ENCODE measurements at places on chromosomes 1 and 21. TPM values are rescaled to one million over a fixed set of nuclear protein-coding genes. Genes with fewer than 3 reads are reported as not detected.

The AADACL4 gene
- not detected for total RNA-seq

The LCK gene
- not detected for total RNA-seq

The CSF3R gene
- not detected for total RNA-seq

DNA sequence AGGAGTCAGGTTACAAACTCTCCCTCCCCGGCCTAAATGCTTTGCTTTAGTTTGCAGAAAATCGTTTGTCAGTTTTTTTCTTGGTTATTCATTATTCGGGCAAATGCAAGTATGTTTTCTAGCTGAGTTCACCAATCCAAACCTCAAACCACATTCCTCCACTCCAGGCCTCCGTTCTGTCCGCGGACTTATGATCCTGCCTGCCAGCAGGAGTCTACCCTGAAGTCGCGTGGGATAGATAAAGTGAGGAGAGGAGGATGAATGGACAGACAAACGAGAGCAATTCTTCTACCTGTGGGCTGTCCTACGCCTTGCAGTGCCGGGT, 1.3 kb downstream of the ADAMTS1 start:
- H3K27me3 ChIP-seq = no peaks in the 10 kb centered on the region
- peak overlapping the region; percentile 96 for H3K4me3 ChIP-seq
- peaks cover 52% of the 10 kb centered on the region for H3K4me1 ChIP-seq
- H3K36me3 ChIP-seq = peaks cover 24% of the 10 kb centered on the region
- H3K27ac ChIP-seq = peak overlapping the region; percentile 100
- DNase-seq = no peak

- peak overlapping the region; percentile 99 for H3K27ac ChIP-seq
- no peaks in the 10 kb centered on the region for H3K36me3 ChIP-seq
Observed at GRCh38 chr1:19438516-19439195, 46.7 kb downstream of the CAPZB start.

GRCh38 chr1:103469801-103470200, 55.7 kb upstream of the RNPC3 start:
- no peak for DNase-seq
- H3K4me1 ChIP-seq = no peaks in the 10 kb centered on the region
- H3K36me3 ChIP-seq = peaks cover 4% of the 10 kb centered on the region
- H3K27ac ChIP-seq = no peak overlapping the region
- no peaks in the 10 kb centered on the region for H3K27me3 ChIP-seq

- peaks cover 44% of the 10 kb centered on the region for H3K4me1 ChIP-seq
- H3K36me3 ChIP-seq = no peaks in the 10 kb centered on the region
- H3K27me3 ChIP-seq = no peaks in the 10 kb centered on the region
- DNase-seq = no peak
- H3K4me3 ChIP-seq = no peak overlapping the region
Observed at GRCh38 chr1:9410737-9411297, 118.1 kb downstream of the SPSB1 start.

DNA sequence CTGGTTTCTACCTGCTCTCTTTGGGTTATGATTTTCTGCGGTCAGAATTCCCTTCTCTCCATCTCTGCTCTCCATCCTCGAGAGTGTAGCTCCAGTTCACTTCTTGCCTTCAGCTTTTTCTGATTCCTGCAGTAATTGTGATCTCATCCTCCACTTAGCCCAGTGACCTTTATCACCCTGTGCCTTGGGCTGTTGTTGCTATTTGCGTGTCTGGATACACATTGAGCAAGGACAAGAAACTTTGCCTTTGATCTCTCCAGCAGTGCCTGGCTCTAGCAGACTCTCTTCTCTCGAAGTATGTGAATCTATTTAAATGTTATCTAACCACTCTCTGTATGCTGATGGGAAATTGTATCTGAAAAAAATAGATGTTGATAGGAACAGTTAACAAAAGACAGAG, 76.4 kb upstream of the MARK1 start:
- H3K36me3 ChIP-seq = no peaks in the 10 kb centered on the region
- H3K27ac ChIP-seq = no peak overlapping the region

- peaks cover 5% of the 10 kb centered on the region for H3K36me3 ChIP-seq
- H3K4me1 ChIP-seq = peaks cover 77% of the 10 kb centered on the region
- no peaks in the 10 kb centered on the region for H3K27me3 ChIP-seq
- DNase-seq = peak; percentile 66
- H3K4me3 ChIP-seq = peak overlapping the region; percentile 92
Observed at GRCh38 chr1:61083013-61083806, 849 bp downstream of the NFIA start.

DNA sequence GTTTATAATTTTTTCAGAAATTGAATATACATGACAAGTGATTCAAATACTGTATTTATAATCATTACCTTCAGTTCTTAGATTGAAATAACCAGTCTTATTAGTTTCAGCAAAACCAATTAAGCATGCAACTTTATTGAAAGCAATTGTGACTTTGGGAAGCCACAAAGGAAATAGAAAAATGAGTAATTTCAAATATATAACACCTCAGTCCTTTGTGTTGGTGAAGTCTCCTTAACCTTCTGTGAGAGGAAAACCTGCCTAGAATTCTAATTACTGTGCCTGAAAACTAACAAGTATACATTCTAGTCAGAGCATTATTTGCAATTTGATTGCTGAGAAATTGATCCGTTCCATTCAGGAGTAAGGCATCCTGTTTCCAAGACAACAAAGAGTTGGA, 95.8 kb downstream of the S1PR1 start:
- H3K4me1 ChIP-seq = no peaks in the 10 kb centered on the region
- no peak overlapping the region for H3K4me3 ChIP-seq
- H3K27ac ChIP-seq = no peak overlapping the region
- peaks cover 15% of the 10 kb centered on the region for H3K27me3 ChIP-seq
- no peaks in the 10 kb centered on the region for H3K36me3 ChIP-seq

GRCh38 chr1:178552856-178553255, 39.9 kb downstream of the TEX35 start:
- DNase-seq = no peak
- no peaks in the 10 kb centered on the region for H3K27me3 ChIP-seq
- no peak overlapping the region for H3K27ac ChIP-seq
- H3K4me1 ChIP-seq = no peaks in the 10 kb centered on the region
- H3K4me3 ChIP-seq = no peak overlapping the region

GRCh38 chr1:204731985-204732575, 46.5 kb upstream of the LRRN2 start:
- DNase-seq = no peak
- no peak overlapping the region for H3K27ac ChIP-seq
- H3K4me1 ChIP-seq = no peaks in the 10 kb centered on the region

DNA sequence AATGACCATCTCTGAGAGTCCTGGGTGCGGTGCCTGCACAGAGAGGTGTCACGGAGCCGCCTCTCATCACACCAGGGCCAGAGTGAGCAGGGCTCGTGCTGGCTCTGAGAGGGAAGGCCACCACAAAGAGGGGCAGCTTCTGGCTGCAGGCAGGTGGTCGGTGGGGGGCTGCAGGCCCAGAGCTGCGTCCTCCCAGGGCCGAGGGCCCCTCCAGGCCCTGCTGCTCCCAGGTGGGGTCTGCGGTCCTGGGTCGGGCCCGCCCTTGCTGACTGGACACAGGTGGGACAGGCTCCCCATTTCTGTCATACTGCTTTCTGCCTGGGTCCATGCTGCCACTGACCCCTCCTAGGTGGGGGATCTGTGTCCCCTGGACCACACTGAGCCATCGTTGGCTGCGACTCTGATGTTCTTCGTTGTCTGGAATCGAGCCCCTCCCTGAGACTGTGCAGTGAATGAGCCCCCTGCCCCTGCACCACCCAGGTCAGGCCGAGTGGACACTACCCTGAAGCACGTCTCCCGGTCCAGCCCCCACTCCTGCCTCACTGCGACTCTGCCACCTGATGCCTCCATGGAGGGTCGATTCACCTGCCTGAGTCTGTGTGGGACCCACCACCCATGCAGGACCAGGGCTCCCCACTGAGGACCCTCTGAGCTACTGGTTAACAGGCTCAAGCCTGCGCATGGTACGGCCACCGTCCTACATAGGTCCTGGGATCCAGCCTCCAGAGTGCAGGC, 332.0 kb upstream of the VAMP3 start:
- no peak overlapping the region for H3K27ac ChIP-seq
- DNase-seq = peak; percentile 75
- no peaks in the 10 kb centered on the region for H3K36me3 ChIP-seq
- H3K4me1 ChIP-seq = no peaks in the 10 kb centered on the region

- peak overlapping the region; percentile 97 for H3K4me3 ChIP-seq
- H3K27ac ChIP-seq = peak overlapping the region; percentile 100
- no peak for DNase-seq
- H3K27me3 ChIP-seq = peaks cover 5% of the 10 kb centered on the region
Observed at GRCh38 chr1:24641646-24642151, 1.4 kb upstream of the SRRM1 start.

Data from chondrocyte (in vitro differentiated cells).